ENCODE measurements at places on chromosomes 7 and 10.
A peak's percentile ranks its signal among the peaks of the same experiment; 100 is the strongest.

DNA sequence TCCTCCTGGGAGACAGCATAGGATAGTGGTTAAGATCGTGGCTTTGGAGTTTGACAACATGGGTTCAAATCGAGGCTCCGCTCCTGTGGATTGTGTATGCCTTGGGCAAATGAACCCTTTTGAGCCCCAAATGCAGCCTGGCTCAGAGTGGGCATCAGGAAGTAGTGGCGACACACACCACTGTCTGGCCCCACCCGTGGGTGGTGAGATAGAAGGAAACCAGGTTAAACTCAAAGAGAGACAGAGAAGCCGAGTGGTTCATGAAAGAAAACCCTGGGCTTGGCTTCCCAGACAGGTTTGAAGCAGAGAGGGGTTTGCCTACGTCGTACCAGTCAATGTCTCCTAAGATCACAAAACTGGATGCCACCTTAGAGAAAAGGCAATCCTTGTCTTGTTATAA, 57.7 kb downstream of the PRTFDC1 start:
- no peak for DNase-seq

GRCh38 chr7:78350926-78351325, 552.4 kb downstream of the PHTF2 start:
- peak; percentile 46 for DNase-seq

DNA sequence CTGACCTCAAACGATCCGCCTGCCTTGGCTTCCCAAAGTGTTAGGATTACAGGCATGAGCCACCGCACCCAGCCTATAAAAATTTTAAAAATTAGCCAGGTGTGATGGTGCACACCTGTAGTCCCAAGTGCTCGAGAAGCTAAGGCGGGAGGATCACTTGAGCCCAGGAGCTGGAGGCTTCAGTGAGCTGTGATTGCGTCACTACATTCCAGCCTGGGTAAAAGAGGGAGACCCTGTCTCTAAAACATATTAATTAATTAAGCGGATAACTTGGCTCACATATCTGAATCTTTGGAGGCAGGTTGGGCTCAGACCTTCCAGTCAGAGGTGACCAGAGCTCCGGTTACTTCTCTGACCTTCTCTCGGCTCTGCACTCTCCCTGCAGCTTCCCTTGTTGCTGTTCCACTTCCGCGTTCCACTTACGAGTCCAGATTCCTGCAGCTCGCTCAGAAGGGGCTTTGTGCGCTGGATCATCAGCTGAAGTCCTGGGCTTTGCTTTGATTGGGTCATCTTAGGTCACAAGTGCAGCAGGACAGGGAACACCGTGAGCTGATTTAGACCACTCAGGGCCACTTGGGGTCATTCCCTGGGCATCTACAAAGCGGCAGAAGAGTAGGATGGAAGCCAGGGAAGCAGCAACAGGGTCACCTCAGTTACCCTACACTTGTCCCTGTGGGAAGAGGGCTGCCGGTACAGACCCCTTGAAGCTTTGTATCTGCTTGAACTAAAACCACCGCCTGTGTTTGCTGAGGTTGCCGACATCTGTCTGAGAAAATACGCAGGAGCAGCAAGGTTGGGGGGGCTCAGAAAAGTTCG, 2.0 kb upstream of the ARPC1B start:
- no peak for DNase-seq

- DNase-seq: no peak
Observed at GRCh38 chr7:112630565-112630964, 149.8 kb downstream of the LSMEM1 start.

DNA sequence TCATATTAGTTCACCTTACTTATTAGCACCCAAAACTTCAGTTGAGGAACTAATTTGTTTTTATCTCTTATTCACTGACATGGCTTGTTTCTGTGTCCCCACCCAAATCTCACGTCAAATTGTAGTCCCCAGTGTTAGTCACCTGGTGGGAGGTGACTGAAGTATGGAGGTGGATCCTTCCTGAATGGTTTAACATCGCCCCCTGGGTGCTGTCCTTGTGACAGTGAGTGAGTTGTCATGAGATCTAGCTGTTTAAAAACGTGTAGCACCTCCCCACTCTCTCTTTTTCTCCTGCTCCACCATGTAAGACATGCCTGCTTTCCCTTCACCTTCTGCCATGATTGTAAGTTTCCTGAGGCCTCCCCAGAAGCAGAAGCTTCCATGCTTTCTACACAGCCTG, 75.0 kb upstream of the HECTD2 start:
- no peak for DNase-seq

- DNase-seq: no peak
Observed at GRCh38 chr10:20662742-20663141, 234.4 kb downstream of the NEBL start.

DNA sequence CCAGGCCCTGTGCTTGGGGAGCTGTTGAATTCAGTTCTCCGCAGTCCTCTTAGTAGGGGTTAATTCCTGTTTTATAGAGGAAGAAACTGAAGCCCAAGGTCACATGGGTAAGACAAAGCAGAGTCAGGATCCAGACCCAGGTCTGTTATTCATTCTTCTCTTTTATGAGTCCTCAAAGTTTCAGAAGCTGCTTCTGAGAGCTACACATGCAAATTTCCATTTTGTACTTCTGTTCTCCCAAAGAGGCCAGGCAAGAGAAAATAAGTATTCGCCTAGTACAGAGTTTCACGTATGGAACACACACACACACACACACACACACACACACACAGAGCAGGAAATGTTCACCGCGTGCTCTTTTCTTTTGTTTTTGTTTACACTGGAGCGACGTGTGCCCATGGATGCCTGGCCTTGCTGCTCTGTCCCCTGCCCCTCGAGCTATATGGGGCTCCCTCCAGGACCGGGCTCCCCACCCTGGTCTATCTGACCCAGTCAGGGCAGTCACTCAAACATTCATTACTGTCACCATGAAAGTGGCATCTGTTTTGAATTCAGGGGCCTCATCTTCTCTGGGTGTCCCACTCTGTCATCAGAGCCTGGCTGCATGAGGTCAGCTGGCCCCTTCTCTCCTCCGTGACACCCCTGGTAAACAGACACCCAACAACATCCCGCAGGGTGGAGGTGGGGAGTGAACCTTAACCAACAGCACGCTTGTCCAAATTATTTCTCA, 84.4 kb downstream of the TNS3 start:
- DNase-seq: no peak

DNA sequence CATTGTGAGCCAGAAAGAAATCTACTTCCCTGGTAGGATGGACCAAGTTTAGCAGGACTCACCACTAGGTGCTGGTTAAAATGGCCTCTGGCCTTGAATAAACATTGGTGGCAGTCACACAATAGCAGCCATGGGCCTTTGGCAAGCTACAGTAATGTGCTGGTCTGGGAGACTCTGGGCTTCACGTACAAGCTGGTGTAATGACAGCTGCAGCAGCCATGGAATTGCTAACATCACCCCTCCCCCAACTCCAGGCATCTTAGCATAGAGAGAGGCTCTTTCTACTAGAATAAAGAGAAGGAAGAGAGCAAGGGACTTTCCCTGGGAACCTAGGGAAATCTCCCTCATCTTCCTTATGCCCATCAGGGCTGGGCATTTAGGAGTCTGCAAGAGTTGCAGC, 205.1 kb upstream of the SEMA3A start:
- no peak for DNase-seq

DNA sequence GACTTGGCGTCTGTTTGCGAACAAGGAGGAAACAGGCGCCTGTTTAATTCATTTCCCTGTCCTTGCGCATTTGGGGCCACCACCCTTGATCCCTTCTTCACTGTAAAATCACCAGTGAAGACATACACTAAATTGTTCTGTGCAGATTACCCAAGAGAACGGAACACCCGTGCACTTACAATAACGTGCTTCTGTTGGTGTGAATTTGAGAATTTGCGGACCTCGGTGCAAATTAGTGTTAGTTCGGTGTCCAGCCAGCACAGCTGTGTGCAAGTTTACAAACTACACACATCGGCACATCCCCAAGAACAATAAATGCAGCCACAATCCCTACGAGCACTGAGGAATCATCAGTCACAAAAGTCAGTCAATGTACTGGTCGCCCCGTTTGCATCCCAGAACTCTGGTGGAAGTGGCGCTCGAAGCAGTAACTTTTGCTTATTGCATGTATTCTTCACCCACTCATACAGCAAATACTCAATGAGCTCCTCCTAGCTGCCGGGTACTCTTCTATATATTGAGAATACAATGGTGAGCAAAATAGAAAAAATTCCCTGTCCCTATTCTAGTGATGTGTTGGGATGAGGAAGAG, 786 bp upstream of the CNOT4 start:
- DNase-seq: peak; percentile 29

- DNase-seq: no peak
Observed at GRCh38 chr10:110815354-110816004, 56.2 kb upstream of the PDCD4 start.

DNA sequence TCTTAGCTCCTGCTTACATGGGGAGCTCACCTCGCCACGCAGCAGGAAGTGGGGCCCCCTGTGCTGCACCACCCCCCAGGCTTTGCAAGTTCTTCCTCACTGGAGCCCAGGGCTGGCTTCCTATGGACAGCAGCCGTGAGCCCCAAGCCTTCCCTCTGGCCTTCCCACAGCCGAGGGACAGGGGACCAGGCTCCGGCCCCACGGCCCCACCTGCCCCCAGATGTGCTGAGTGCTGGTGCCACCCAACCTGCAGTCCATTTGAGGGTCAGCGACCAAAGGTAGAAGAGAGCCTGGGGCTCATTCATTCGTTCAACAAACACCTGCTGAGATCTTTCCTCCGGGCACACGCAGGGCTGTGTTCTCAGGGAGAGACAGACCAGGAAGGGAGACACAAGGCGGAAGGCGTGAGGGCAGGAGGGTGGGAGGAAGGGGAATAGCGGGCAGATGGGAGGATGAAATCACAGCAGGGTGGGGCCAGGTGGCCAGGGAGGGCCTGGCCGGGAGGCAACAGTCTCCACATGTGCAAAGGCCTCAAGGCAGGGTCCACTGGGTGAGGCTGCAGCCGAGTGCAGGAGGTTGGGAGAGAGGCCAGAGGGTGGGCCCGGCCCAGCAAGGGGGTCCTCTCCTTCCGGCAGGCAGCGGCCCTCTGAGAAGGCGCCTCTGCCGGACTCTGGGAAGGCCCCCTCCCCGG, 100.1 kb downstream of the FOXL3 start:
- no peak for DNase-seq

GRCh38 chr7:187227-187927, 5.0 kb upstream of the FAM20C start:
- DNase-seq: no peak

DNA sequence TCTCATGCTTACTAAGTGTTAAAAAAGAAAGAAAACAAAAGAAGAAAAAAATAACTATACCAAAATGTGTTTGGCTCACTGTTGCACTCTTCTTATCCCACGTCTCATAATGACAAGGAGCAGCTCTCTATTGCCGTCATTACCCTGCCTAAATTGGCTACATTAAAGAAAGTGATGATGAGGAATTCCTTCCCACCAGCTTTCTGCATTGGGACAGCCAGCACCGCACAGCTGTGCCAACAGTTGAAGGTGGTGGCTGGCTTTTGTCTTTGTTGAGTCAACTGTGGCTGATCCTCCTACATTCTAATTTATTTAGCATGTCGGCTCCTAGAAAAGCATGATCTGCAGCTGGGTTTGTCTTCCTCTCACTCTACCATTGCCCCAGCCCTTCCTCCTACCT, 751.8 kb downstream of the KCNMA1 start:
- peak; percentile 20 for DNase-seq

- no peak for DNase-seq
Observed at GRCh38 chr10:86105181-86105580, 261.4 kb downstream of the GRID1 start.

- DNase-seq: no peak
Observed at GRCh38 chr10:1488970-1489548, 248.3 kb downstream of the ADARB2 start.

- DNase-seq: no peak
Observed at GRCh38 chr7:48481235-48481634, 310.0 kb downstream of the ABCA13 start.

DNA sequence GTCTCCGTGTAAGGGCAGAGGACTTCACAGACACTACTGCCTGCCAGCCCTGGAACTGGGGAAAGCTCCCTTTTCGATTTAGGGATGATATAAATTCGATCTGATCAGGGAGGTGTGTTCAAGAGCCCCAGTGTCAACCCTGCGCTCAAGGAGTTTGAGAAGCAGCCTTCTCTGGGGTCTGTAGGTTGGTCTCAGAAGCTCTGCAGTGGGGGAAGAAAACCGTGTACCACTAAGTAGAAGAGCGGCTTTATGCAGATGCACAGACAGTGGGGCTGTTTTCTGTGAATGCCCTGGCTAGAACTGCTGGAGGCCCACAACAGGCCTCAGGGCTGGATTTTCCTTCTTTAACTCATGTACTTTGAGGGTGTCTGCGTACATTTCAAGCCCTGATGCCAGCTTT, 6.3 kb upstream of the TBX20 start:
- no peak for DNase-seq

DNA sequence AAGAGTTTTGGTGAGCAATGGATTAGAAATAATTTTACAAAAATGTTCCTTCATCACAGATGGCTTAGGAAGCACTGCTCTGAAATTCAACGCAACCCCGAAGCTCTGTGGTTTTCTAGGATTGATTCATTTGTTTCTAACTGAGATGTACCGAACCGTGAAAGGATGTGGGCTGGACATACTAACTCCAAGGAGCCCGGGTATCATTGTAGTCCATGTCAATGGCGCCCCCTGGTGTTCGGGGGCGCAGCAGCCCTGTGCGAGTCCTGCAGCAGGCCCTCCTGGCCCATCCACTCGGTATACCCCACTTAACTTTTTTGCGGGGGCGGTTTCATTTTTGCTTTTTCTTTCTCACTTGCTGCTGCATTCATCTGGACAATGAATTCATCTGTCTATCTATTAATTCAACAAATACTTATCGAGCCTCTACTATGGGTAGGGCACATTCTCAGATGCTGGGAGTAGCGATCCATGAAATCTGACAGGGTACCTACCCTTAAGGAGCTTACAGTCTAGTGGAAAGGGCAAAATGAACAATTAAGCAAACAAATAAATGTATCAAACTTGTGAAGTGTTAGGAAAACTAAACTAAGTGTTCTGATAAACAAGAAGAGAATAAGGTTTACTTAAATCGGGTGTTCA, 25.2 kb upstream of the ITPRID1 start:
- no peak for DNase-seq
